Pancreas (tissue), 10 donors: ENCODE measurements at places on chromosomes 7 and 10. TPM values are rescaled to one million over a fixed set of nuclear protein-coding genes. Genes with fewer than 3 reads are reported as not detected.

GRCh38 chr10:60459701-60460457 lies 70.2 kb upstream of the ANK3 start:
- DNase-seq = no peak

GRCh38 chr7:27010068-27010467 lies 85.7 kb downstream of the HOXA1 start:
- no peak for DNase-seq

GRCh38 chr10:14383266-14383665 lies 52.5 kb upstream of the FRMD4A start:
- DNase-seq = no peak

GRCh38 chr7:156148547-156148946 lies 336.3 kb upstream of the SHH start:
- DNase-seq = no peak

- no peak for DNase-seq
These were observed 136.3 kb upstream of the LAMB4 start for GRCh38 chr7:108266491-108266890.

DNA sequence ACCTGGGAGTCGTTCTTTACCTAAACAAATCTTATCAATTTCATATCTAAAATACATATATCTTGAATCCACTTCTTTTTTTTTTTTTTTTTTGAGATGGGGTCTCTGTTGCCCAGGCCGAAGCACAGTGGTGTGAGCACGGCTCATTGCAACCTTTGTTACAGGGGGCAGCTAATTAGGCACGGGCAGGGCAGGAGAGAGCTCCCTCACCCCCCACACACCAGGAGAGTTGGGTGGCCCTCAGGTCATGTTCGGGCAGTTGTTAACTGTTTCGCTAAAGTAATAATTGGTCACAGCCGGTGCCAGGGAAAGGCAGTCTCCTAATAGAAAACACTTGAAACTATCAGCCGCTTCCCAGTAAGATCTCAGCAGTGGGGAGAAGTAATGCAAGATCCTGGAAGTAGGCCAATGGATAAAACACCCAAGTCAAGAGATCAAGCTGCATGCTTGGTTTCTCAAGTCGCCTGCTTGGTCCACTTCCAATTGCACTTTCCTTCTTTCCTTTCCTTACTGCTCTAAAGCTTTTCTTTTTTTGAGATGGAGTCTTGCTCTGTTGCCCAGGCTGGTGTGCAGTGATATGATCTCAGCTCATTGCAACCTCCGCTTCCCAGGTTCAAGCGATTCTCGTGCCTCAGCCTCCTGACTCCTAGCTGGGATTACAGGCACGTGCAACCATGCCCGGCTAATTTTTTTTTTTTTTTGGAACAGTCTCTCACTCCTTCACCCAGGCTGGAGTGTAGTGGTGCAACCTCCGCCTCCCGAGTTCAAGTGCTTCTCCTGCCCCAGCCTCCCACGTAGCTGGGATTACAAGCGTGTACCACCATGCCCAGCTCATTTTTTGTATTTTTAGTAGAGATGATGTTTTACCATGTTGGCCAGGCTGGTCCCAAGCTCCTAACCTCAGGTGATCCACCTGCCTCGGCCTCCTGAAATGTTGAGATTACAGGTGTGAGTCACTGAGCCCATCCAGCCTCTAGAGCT lies 21.3 kb upstream of the EFCAB10 start:
- DNase-seq = no peak

DNA sequence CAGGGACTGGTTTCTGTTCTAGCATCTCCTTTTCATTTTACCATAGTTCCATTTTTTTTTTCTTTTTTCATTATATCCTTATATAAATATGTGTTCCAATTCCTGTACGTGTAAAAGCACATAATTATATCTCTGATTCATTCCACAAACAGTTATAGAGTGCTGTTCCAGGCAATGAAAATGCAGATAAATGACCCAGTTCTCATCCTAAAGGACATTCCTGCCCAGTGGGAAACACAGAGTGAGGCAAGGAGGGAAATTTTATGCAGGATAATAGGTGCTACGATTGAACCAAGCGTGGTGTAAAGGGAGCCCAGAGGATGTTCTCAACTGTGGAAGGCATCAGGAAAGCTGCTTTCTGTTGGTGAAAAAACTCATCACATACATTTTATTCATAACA lies 408.1 kb downstream of the GATA3 start:
- DNase-seq = no peak

NAPEPLD gene
- 4.6 TPM for total RNA-seq

DNA sequence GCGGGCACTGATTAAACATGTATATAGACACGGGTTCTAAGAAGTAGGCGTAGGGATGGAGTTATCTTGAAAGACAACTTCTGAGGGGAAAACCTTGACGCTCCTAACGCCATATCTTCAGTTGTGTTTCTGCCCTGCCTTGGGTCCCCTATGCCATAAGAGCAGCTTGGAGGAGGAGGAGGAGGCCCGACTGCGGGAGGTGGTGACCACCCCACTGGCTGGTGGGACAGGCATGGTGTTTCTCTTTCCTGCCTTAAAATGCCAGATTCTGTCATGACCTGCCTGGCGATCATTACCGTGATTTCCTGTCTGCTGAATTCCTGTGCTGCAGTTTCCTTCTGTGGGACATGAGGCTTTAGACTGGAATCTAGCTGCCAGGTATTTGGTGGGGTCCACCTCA lies 15.9 kb downstream of the ZNF783 start:
- DNase-seq = no peak

- DNase-seq = no peak
These were observed 43.6 kb downstream of the TSPAN15 start for GRCh38 chr10:69494626-69495558.

- DNase-seq = no peak
These were observed 239.3 kb downstream of the THSD7A start for GRCh38 chr7:11592699-11593098.

DNA sequence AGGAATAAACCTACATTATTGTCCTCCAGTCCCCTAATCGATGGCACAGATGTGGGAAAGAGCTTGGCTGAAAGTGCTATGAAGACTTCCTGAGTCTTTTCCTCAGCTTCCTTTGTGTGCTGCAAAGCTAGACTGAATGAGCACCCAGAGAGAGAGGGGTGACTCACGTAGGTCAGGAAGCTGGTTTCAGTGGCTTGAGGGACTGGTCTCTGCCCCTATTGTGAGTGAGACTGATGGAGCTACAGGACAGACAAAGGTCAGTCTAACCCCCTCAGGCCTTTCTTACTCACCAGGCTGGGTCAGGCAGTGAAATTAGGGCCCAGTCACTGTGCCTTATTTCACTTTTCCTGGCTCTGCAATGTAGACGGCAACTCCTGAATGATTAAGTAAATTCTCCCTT lies 171.1 kb upstream of the GRB10 start:
- no peak for DNase-seq

NKX2-3 gene
- total RNA-seq = 1.7 TPM

DNA sequence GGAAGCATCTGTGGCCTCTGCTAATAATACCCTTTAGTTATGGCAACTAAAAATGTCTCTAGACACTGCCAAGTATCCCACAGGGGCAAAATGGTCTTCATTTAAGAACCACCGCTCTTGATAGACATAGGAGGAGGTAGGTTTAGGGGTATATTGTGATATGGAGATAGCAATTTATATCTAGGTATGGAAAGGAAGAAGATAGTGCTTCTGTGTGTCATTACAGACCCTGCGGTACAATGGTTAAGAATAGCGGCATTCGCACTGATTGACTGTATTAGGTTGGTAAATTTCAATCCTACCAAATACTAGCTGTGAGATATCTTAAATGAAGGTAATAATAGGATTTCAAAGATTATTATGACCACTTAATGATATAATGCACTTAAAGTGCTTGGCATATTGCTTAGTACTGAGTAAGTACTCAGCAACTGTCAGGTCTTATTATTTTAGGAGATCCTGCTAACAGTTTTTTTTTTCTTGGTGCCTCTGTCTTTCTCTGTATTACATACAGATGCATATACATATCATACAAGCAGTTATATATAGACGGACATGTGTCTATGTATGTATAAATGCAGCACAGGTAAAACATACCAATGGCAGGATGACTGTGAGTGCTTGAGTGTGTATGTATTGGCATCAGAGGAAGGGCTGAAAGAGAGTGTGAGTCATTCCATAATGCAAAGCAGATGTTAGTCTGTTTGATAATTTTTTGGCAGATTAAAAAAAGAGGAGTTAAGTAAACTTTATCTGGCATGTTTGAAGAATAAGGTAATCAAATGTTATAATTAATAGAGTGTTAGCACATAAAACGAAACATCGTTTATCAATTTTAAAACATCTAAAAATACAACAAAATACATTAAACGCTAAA lies 50.0 kb upstream of the ITGB8 start:
- DNase-seq = no peak

DNA sequence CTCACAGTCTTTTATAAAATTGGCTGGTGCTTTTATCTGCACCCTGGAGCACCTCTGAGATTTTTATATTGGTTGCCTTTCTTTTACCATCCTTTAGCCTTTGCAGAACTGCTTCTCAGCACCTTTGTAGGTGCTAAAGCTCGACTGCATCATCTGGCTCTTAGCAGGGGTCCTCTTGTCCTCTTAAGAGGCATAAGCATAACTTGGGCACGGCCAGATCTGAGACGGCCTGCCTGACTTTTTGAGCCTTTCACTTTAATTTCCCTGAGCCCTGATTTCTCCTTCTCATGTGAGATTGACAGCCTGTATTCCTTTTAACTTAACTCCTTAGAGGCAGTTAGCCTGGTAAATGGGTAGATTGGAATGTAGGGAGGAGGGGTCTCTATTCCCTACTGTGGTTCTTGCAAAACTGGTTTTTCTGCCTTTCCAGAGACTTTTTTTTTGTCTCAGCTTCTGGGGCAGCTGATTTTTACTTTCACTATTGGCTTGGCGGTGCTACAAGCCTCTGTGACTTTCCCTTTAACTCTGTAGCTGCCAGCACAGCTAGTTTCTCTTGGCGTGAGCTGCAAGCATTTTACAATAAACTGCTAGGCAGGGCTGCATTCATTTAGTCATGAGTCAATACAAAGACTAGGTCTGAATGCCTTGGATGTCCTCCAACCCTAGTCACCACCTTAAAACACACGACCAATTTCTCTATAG lies 24.0 kb downstream of the ZPBP start:
- DNase-seq = peak; percentile 61

KRIT1 gene
- total RNA-seq = 13.2 TPM

- no peak for DNase-seq
These were observed 581.4 kb downstream of the TNS3 start for GRCh38 chr7:47000561-47000960.

DNA sequence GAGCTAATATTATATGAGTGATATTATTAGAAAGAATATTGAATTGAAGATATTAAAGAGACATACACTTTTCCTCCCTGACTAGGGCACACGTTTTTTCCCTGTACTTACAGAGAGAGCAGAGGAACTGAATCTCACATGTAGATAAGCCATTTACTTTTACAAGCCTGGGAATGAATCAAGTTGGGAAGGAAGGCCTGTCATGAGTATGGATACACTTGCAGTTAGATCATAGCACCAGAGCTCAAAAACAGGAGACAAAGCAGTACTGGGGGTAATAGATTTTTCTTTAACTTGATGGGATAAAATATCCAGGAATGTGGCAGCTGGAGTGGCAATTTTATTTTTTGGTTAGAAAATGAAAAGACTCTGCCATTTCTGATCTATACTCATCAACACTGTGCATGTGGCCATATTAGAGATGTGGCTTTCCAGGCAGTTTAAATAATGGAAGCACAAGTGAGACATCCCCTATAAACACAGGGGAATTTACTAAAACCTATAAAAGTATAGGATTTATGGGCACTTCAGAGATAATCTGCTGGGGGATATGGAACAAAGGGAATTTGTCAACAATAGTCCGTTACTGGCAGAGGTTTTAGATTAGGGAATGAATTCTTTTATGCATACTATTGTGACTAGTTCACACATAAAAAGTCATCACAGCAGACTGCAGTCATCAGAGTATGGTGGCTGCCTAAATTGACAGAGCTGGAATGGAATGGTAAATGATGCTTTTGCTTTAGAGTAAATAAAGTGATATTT lies 657.7 kb upstream of the MBL2 start:
- no peak for DNase-seq

- DNase-seq = no peak
These were observed 380.9 kb downstream of the PARD3 start for GRCh38 chr10:34434119-34434594.

PRSS2 gene
- total RNA-seq = 66,346 TPM

ZPBP gene
- total RNA-seq = not detected

HOXA4 gene
- 0.19 TPM for total RNA-seq

LRIT1 gene
- not detected for total RNA-seq

GALNT17 gene
- 2.0 TPM for total RNA-seq

IRF5 gene
- total RNA-seq = 12.4 TPM

GRCh38 chr7:27171637-27172314 lies 2.3 kb downstream of the HOXA10 start:
- DNase-seq = peak; percentile 45

DGKI gene
- 0.04 TPM for total RNA-seq

GRCh38 chr10:45417746-45418145 lies 43.7 kb downstream of the ALOX5 start:
- no peak for DNase-seq

NODAL gene
- not detected for total RNA-seq
